ENCODE measurements at places on chromosomes 1 and 21.
A peak's percentile ranks its signal among the peaks of the same experiment; 100 is the strongest.

GRCh38 chr1:43311521-43311920, 10.7 kb downstream of the TIE1 start:
- H3K27ac ChIP-seq, result no peak overlapping the region
- no peak for DNase-seq
- no peaks in the 10 kb centered on the region for H3K4me1 ChIP-seq
- no peak overlapping the region for H3K4me3 ChIP-seq
- H3K36me3 ChIP-seq, result no peaks in the 10 kb centered on the region
- H3K27me3 ChIP-seq, result no peaks in the 10 kb centered on the region

GRCh38 chr1:184945678-184946412, 28.5 kb downstream of the NIBAN1 start:
- DNase-seq, result no peak
- H3K27ac ChIP-seq, result no peak overlapping the region
- H3K36me3 ChIP-seq, result peaks cover 18% of the 10 kb centered on the region
- H3K4me1 ChIP-seq, result peaks cover 38% of the 10 kb centered on the region

DNA sequence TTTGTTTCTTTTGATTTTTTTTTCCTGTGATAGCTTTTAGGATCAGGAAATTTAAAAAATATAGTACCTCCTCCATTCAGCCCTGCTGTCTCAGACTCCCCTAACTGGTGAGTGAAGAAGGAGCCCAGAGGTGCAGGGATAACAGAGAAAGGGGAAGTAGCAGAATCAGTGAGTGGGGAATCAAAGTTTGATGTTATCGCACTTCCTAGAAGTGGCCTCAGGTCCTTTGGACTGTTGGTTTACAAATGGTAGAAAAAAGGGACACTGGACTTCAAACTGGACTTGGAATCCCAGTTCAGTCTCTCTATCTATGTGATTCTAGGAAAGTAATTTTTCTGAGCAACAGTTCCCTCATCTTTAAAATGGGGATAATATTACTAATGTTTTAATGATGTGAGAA, 99.5 kb downstream of the FGGY start:
- H3K27ac ChIP-seq, result no peak overlapping the region
- H3K4me1 ChIP-seq, result peaks cover 14% of the 10 kb centered on the region
- no peaks in the 10 kb centered on the region for H3K27me3 ChIP-seq
- no peak for DNase-seq
- H3K4me3 ChIP-seq, result no peak overlapping the region

GRCh38 chr1:31625561-31626222, 8.2 kb downstream of the HCRTR1 start:
- no peak overlapping the region for H3K4me3 ChIP-seq
- H3K27ac ChIP-seq, result peak overlapping the region; percentile 59
- no peaks in the 10 kb centered on the region for H3K27me3 ChIP-seq
- H3K36me3 ChIP-seq, result peaks cover 62% of the 10 kb centered on the region

- H3K27ac ChIP-seq, result peak overlapping the region; percentile 97
- H3K36me3 ChIP-seq, result peaks cover 48% of the 10 kb centered on the region
- no peaks in the 10 kb centered on the region for H3K27me3 ChIP-seq
- no peak for DNase-seq
Observed at GRCh38 chr1:156601892-156602291, 613 bp upstream of the GPATCH4 start.

DNA sequence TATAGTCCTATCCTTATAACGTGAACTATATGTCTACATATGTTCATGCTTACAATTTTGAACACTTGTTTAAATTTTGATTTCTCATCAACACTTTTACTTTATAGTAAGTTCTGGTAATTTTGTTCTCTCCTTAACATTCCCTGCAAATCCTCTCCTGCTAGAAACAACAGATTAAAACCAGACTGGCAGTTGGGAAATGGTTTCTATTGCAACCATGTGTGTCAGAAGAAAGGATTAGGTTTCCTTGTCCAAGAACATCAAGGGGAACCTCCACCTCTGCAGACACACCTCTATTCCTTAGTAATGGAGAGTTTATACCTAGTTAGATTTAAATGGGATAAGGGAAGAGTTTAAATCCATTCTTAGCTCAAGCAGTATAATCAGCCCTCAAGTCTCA, 3.3 kb upstream of the WARS2 start:
- H3K36me3 ChIP-seq, result peaks cover 57% of the 10 kb centered on the region
- no peak overlapping the region for H3K4me3 ChIP-seq
- no peaks in the 10 kb centered on the region for H3K27me3 ChIP-seq
- no peak overlapping the region for H3K27ac ChIP-seq
- DNase-seq, result no peak

- H3K4me3 ChIP-seq, result no peak overlapping the region
- H3K27me3 ChIP-seq, result no peaks in the 10 kb centered on the region
- no peaks in the 10 kb centered on the region for H3K4me1 ChIP-seq
- DNase-seq, result no peak
Observed at GRCh38 chr21:38965241-38965640, 159.5 kb downstream of the ETS2 start.

- no peaks in the 10 kb centered on the region for H3K27me3 ChIP-seq
- no peak overlapping the region for H3K4me3 ChIP-seq
- H3K27ac ChIP-seq, result peak overlapping the region; percentile 68
- H3K36me3 ChIP-seq, result peaks cover 14% of the 10 kb centered on the region
Observed at GRCh38 chr1:226951286-226952117, 11.4 kb downstream of the COQ8A start.

DNA sequence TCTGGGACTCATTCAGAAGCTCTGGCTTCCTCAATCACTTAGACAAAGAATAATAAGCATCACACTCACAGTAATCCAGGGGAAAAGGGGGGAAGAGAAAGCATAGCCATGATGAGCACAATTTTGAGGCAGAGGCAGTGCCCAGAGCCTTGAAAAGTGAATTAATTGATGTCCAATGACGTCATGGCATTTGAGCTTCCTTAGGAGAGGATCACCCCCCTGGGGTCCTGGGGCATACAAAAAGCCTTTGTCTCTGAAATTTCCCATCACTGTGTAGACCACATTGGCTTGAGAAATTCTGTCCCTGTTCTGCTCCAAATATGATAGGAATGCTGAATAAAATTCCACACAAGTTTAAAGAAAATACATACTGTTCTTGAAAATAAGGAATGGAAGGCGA, 84.3 kb upstream of the COA6 start:
- peaks cover 18% of the 10 kb centered on the region for H3K27me3 ChIP-seq
- no peaks in the 10 kb centered on the region for H3K36me3 ChIP-seq
- H3K4me3 ChIP-seq, result no peak overlapping the region
- no peak overlapping the region for H3K27ac ChIP-seq
- no peak for DNase-seq

Data from activated T-cell treated with anti-CD3 and anti-CD28 coated beads, Interleukin-2, amount 50 U/mL, for 24 hours (primary cell).